ENCODE measurements at places on chromosomes 4 and X.

DNA sequence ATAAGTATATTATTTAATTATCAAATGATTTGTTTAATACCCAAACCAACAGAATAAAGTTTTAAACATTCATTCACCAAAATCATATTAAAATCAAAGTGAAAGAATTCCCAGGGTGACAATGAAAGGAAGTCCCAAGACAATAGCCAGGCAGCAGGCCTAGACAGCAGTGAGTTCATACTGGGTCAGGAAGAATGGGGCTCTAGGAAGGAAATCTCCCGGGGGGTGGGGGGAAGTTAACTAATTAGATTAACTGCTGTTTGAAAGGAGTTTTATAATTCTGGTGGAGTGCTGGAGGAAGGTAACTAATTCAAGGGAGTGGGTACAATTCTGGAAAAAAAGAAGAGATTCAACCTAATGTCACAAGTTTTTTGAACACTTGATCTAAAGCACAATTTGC is 104.1 kb downstream of the ZAR1 start:
- no peak overlapping the region for H3K4me3 ChIP-seq
- no peaks in the 10 kb centered on the region for H3K27me3 ChIP-seq
- no peak overlapping the region for H3K27ac ChIP-seq
- H3K4me1 ChIP-seq = peaks cover 3% of the 10 kb centered on the region

- H3K27ac ChIP-seq = no peak overlapping the region
- no peaks in the 10 kb centered on the region for H3K36me3 ChIP-seq
- DNase-seq = no peak
These were observed 46.6 kb upstream of the SHISA3 start for GRCh38 chr4:42350611-42351182.

GRCh38 chr4:5793514-5793913 is 82.5 kb downstream of the EVC start:
- no peaks in the 10 kb centered on the region for H3K4me1 ChIP-seq
- no peak overlapping the region for H3K4me3 ChIP-seq
- H3K27ac ChIP-seq = no peak overlapping the region
- DNase-seq = no peak
- no peaks in the 10 kb centered on the region for H3K27me3 ChIP-seq

DNA sequence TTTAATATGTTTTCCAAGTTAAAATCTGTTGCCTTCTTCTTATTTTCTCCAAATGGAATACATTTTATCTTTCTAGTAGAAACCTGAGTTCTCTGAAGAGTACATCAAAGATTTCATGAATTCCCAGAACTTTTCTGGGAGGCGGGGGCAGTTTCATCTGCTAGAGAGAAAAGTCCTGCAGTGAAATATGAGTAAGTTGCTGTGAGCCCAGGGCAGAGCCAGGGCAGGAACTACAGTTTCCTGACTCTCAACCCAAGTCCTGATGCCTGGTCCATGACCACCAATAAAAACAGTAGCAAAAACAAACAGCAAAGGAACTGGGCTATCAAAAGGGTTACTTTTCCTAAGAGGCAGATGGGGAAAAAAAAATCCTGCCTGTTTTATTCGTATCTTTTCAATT is 239.4 kb upstream of the CTSO start:
- no peaks in the 10 kb centered on the region for H3K27me3 ChIP-seq
- no peak overlapping the region for H3K27ac ChIP-seq
- H3K4me1 ChIP-seq = no peaks in the 10 kb centered on the region
- no peaks in the 10 kb centered on the region for H3K36me3 ChIP-seq

DNA sequence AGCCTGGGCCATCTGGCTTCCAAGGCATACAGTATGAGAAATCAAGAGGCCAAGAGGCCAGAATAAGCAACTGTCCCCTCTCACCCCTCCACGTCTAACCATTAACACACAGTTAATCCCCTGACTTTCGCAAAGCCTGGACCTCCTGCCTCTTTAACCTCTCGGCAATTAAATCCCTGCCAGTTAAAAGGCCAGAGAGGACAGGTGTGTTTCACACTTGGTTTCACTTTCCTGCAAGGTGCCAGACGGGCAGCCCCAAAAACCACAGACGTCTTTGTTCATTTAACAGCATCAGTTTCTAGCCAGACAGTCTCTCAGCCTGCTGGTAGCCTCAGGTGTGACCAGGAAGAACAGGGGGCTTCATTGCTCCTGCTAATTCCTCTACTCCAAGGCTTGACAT is 91.1 kb upstream of the KIT start:
- peaks cover 1% of the 10 kb centered on the region for H3K27me3 ChIP-seq
- DNase-seq = peak; percentile 16
- no peaks in the 10 kb centered on the region for H3K4me1 ChIP-seq
- H3K4me3 ChIP-seq = no peak overlapping the region
- no peak overlapping the region for H3K27ac ChIP-seq

- H3K4me1 ChIP-seq = no peaks in the 10 kb centered on the region
- no peak for DNase-seq
- H3K27me3 ChIP-seq = peaks cover 7% of the 10 kb centered on the region
- H3K4me3 ChIP-seq = no peak overlapping the region
These were observed 37.3 kb downstream of the GBA3 start for GRCh38 chr4:22730021-22730420.

- DNase-seq = no peak
- no peak overlapping the region for H3K4me3 ChIP-seq
- no peaks in the 10 kb centered on the region for H3K36me3 ChIP-seq
- no peaks in the 10 kb centered on the region for H3K4me1 ChIP-seq
These were observed 114.9 kb downstream of the EFHC2 start for GRCh38 chrX:44228621-44229020.

DNA sequence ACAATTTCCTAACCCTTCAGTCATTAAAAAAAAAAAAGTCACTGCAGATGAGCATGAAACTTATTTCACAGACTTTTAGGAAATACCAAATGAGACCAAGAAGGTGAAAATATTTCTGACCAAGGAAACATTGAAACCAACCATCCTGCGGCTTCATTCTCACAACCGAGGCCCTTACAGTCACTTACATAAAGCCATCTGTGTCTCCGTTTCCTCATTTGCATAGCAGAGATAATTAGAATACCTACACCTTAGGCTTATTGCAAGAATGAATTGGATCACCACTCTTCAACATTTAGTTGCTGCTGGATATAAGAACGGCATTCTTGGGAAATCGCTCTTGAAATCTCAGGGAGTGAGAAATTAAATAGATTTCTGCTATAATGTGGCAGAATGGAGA is 356.2 kb downstream of the HS3ST1 start:
- H3K36me3 ChIP-seq = no peaks in the 10 kb centered on the region
- H3K4me3 ChIP-seq = no peak overlapping the region
- no peaks in the 10 kb centered on the region for H3K4me1 ChIP-seq
- H3K27ac ChIP-seq = no peak overlapping the region

GRCh38 chr4:45033676-45034419 is 307.5 kb upstream of the GNPDA2 start:
- H3K36me3 ChIP-seq = no peaks in the 10 kb centered on the region
- H3K4me1 ChIP-seq = no peaks in the 10 kb centered on the region
- no peak overlapping the region for H3K4me3 ChIP-seq
- H3K27ac ChIP-seq = no peak overlapping the region
- H3K27me3 ChIP-seq = no peaks in the 10 kb centered on the region

Measured in activated CD8-positive, alpha-beta T cell treated with anti-CD3 and anti-CD28 coated beads for 36 hours (primary cell).